Stimulated activated naive B cell treated with anti-CD40 and anti-IgM and Interleukin-4, amounts not matched to agents 10 μg/mL and 1 μg/mL and 100 μg/mL, for 72 hours (primary cell): ENCODE measurements at places on chromosomes 16 and 17.

DNA sequence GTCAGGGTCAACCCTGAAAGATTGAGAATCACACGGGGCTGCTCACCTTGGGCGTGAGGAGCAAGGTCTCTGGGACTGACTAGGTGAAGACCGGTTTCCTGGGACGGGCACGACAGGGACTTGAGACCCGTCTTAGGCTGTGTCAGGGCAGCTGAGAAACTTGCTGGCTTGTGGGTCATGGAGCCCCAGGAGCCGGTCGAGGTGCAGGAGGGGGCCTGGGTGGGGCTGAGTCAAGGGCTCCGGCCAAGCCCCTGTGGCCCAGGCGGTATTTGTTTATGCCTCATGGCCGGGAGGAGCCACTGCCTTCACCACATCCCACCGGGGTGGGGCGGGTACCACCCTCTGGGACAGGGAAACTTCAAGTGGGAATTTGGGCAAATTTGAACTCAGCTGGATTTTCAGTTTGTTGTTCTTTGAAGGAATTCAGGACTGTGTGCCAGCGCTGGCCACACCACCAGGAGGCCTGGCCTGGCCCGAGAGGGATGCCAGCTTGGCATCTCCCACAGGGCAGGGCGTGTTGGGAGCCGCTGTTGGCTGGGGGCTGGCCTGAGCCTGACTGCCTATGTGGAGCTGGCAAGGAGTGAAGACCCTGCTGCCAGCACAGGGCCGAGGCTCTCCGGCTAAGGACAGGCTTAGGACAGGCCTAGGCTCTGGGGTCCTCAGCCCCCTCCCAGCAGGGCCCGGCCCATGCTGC lies 116.1 kb downstream of the METRNL start:
- DNase-seq = no peak

DNA sequence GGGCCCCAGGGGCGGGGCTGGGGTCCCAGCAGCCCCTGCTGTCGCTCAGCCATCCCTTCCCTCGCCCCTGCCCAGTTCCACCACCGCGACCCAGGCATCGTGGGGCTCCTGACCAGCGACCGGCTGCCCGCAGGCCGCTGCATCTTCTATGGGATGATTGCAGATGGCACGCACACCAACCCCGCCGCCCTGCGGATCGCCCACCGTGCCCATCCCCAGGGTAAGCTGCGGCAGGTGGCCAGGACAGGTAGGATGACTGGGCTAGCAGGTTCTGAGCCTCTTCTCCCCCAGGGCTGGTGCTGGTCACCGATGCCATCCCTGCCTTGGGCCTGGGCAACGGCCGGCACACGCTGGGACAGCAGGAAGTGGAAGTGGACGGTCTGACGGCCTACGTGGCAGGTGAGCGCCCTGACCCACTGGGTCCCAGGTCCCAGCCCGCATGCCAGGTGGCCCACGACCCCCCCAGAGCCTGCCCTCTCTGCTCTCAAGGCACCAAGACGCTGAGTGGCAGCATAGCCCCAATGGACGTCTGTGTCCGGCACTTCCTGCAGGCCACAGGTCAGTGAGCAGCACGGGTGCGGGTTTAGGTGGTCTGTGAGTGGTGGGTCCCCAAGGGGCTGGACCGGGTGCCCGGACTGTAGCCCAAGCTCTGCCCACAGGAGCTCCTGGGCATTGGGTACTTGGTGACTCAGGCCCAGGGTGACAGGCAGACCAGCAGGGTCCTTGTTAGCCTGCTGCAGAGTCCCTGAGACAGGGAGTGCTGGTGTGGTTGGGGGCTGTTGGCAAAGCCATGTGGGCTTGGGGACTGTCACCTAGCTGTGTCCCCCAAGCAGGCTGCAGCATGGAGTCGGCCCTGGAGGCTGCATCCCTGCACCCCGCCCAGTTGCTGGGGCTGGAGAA lies 2.8 kb downstream of the CEMP1 start:
- DNase-seq = no peak

- DNase-seq = no peak
These were observed 59.9 kb downstream of the BEAN1 start for GRCh38 chr16:66486773-66487579.

DNA sequence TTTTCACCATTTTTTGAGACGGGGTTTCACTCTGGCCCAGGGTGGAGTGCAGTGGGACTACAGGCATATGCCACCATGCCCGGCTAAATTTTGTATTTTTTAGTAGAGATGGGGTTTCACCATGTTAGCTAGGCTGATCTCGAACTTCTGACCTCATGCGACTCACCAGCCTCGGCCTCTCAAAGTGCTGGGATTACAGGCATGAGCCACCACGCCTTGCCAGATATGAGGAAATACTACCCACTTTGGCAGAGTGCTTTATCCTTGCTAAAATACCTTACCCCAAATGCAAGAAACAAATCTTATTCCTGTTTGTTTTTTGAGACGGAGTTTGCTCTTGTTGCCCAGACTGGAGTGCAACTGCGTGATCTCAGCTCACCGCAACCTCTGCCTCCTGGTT lies 62.9 kb upstream of the MGAT5B start:
- no peak for DNase-seq

DNA sequence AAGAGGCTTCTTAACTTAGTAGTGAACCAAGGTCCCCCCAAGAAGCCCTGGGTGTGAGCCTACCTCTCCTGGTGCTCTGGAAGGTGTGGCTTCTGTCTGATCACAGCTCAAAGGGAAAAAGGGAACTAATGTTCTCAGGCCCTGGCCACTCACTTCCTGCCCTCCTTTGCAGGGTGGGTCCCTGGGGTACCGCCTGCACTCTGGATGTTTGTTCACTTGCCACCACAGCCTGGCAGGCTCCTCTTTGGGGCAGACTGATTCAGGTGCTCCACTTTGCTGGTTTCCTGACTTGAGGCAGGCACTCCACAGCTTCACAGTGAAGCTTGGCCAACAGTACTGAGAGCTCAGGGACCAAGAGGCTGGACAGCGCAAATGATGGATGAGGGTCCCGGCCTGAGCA lies 5.9 kb upstream of the MYO15A start:
- peak; percentile 47 for DNase-seq

GRCh38 chr16:85690469-85691064 lies 1.8 kb upstream of the GINS2 start:
- DNase-seq = no peak

- DNase-seq = peak; percentile 46
These were observed 589 bp downstream of the XYLT2 start for GRCh38 chr17:50346313-50347116.

GRCh38 chr17:39486242-39486641 lies 25.0 kb downstream of the CDK12 start:
- no peak for DNase-seq

DNA sequence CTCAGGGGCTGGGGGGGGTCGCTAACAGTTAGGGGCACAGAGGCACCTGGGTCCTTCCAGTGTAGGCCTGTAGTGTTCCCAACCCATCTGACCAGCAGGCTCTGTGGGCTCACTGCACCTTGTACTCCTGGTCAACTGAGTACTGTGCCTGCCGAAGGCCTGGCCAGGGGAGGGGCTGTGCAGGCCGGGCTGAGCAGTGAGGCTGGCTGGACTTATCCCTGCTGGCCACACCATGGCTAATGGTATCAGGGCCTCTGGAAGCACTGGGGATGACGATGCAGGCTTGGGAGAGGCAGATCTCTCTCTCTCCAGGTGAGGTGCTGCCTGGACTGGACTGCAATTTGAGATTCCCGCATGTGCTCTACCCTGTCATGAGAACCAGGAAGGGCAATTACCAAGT lies 58.9 kb upstream of the SDK2 start:
- DNase-seq = no peak

GRCh38 chr16:58046936-58047335 lies 21.4 kb downstream of the MMP15 start:
- no peak for DNase-seq

DNA sequence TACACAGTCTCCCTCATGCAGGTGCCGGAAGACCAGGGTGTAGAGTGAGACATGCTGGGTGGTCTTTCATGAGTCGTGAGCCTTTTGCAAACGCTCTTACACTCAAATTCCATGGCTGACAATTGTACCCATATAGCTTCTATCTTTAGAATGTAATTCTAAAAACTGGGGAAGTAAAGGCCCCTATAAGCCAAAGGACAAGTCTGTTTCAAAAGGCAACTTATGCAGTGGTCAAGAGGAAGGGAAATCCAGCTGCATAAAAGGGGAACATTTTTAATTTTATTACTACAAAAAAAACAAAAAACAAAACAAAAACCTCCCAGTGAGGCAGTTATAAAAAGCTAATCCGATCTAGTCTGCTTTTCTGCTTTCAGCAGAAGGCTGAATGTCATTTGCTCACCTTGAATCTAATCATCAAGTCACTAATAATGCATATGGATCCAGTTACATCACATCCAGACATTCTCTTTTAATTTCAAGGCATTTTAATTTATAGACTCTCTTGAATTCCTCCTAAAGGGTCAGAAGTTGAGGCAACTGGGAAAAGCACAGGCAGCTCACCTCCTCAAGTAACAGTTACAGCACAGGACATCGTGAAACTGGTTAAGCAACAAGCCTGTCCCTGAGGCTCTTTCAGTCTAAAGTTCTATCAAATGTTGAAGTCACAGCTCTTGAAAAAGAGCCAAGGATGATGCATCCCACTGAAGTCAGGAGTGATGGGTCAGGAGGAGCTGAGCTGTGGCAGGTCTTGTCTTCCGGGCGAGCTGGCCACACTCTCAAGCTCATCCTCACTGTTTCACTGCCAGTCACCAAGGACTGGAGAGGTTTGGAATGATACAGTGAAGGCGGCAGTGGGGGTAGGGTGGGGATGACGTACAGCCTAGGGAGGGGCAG lies 99.7 kb downstream of the VPS53 start:
- DNase-seq = no peak

GRCh38 chr16:10343124-10343760 lies 42.6 kb upstream of the ATF7IP2 start:
- DNase-seq = no peak

- no peak for DNase-seq
These were observed at the start of gene ADGRG1 for GRCh38 chr16:57628008-57628781. ADGRG1 (plus strand) TSS chr16:57628630; CDS start chr16:57650288, 21,658 bp downstream.

GRCh38 chr16:85527767-85528297 lies 85.3 kb upstream of the GSE1 start:
- DNase-seq = no peak

DNA sequence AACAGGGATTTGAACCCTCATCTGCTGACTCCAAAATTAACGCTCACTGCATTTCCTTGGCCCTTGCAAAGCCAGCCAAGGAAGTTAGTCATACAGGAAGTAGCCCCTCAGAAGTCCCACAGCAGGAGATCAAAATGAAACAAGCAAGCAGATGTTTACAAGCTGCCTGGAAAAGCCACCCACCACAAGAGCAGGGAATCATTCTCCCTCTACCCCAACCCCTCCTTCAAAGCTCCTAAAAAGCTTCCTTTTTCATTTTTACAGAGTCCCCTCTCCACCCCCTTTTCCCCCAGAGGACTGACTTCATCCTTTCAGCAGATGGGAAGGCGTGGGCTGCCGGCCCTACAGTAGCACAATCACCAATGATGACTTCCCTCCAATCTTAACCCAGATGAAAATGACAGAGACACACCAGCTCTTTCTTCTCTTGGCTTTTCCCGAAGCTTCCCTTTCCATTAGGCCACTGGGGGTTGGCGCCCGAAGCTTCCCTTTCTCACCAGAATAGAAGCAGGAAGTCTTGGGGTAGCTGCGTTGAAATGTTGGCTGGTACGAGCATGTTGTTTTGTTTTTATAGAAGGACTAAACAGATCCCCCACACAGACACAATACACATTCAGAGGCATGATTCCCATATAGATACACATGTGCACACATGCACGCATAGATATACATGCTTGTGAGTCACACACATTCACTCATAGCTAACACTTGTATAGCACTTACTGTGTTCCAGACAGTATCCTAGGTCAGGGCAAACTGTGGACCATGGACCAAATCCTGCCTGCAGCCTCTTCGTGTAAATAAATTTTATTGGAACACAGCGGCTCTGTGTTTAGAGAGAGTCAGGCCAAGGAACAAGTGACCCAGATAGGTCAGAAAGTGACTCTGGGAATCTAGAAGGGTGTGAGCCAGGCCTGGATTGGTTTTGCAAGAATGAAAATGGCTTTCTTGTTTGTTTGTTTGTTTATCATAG lies 17.4 kb downstream of the ITPRIPL2 start:
- no peak for DNase-seq

GRCh38 chr17:58995247-58995940 lies 111.3 kb downstream of the TRIM37 start:
- no peak for DNase-seq

- DNase-seq = no peak
These were observed 11.1 kb upstream of the FUS start for GRCh38 chr16:31168848-31169247.

DNA sequence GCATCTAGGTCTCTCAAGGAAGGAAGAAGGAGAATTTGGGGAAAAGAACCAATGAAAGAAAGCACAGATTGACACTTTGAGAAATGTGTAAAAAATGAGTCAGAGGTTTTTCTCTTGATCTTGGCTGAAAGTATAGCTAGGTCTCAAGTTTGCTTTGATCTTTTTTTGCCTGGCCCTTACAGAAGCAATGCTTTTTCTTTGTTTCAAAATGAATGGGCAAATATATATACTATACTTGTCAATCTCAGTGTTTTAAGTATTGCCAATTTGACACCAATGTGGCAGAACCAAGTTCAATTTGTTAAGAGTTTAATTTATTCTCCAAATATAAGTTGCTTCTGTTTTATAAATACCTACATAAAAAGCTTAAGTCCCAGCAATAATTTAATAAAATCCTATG lies 119.6 kb downstream of the PPM1E start:
- DNase-seq = no peak

GRCh38 chr17:76686538-76687297 lies 24.0 kb downstream of the MXRA7 start:
- DNase-seq = no peak

- DNase-seq = no peak
These were observed 48.9 kb downstream of the MRM1 start for GRCh38 chr17:36650096-36650775.

GRCh38 chr16:78879011-78879410 lies 721.5 kb downstream of the MAF start:
- DNase-seq = no peak

GRCh38 chr17:82938486-82938872 lies 98.7 kb upstream of the ZNF750 start:
- no peak for DNase-seq

DNA sequence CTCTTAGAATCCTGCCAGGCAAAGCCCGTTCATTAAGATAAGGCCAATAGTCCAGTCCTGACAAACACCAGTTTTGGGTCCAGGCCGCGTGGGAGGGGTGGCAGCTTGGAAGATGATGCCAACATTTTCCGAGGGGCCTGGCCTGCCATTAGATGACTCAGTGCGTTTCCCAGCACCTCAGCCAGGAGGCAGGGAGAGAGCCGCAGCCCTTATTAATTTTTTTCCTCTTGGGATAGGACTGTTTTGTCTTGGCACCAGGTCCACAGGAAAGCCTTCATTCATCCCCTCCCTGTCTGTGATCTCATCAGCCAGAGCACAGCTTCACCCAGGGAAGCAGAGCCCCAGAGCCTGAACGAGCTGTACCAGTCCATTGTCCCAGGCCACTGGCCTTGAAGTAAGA lies 4.7 kb upstream of the NDEL1 start:
- DNase-seq = no peak

GRCh38 chr17:78114831-78115723 lies 13.5 kb downstream of the TMC6 start:
- no peak for DNase-seq

- DNase-seq = no peak
These were observed 123.5 kb downstream of the CBLN1 start for GRCh38 chr16:49158029-49158642.
